ENCODE measurements at places on chromosomes 4 and X. TPM values are rescaled to one million over a fixed set of nuclear protein-coding genes. Genes with fewer than 3 reads are reported as not detected.
A peak's percentile ranks its signal among the peaks of the same experiment; 100 is the strongest.

The PFKFB1 gene
- total RNA-seq: 0.31 TPM

The HDX gene
- 8.3 TPM for total RNA-seq

The TMEM47 gene
- 99.6 TPM for total RNA-seq

The GPR173 gene
- 0.68 TPM for total RNA-seq

The ARHGAP6 gene
- not detected for total RNA-seq

The TCP11X2 gene
- not detected for total RNA-seq

The MAOA gene
- total RNA-seq: 3.3 TPM

The GLOD5 gene
- not detected for total RNA-seq

The DACH2 gene
- not detected for total RNA-seq

The SMIM10L2A gene
- 1.2 TPM for total RNA-seq

DNA sequence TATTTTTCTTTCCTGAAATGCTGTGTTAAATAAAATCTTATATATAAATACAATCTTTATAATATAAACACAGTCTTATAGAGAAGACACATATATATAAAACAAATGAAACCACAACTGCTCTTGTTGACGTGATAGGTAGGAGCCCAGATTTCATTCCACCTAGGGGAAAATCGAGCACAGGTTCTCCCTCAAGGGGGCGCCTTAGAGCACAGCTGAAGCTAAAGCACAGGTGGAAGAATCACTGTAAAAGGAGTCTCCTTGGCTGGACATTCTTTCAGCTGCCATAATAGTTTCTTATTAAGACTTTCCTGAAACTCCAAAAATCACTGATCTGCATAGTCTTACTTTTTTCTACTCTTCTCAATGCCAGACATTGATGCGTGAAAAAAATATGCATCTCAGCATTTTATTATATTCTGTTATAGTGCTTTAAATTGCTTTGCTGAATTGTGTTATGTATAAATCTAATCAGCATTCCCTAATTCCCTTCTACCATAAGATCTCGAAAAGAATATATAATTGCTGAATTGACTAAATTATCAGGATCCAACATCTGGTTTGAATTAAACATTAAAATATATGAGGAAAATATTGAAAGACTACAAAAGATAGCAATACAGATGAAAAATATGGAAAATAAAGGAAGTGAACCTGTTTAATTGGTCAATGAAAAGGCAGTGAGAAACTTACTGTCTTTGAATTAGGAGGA lies 25.5 kb upstream of the RXFP1 start:
- DNase-seq: peak; percentile 48
- H3K4me3 ChIP-seq: no peak overlapping the region
- H3K27me3 ChIP-seq: no peaks in the 10 kb centered on the region
- H3K4me1 ChIP-seq: no peaks in the 10 kb centered on the region
- H3K36me3 ChIP-seq: no peaks in the 10 kb centered on the region
- no peak overlapping the region for H3K27ac ChIP-seq

GRCh38 chrX:40931921-40932320 lies 153.3 kb upstream of the USP9X start:
- H3K4me1 ChIP-seq: peaks cover 31% of the 10 kb centered on the region
- no peak for DNase-seq
- no peak overlapping the region for H3K4me3 ChIP-seq
- H3K27ac ChIP-seq: no peak overlapping the region
- no peaks in the 10 kb centered on the region for H3K27me3 ChIP-seq
- H3K36me3 ChIP-seq: no peaks in the 10 kb centered on the region

DNA sequence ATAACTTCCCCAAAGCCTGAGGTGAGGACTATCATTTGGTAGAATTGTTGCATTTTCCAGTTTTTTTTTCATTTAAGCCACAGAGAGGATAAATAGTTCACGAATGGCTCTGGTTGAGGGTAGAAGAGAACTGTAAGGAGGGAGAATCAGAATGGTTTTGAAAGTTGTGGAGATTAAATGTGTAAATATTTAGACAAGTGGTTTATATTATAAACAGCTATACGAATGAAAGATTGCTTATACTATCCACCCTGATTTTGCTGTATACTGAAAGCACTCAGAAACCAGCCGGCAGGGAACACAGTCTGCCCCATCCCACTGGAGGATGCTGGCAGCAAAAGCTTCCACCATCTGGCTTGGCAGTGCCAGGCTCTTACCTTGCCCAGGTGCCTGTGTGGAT lies 341.1 kb downstream of the RAPGEF2 start:
- H3K4me3 ChIP-seq: no peak overlapping the region
- H3K36me3 ChIP-seq: no peaks in the 10 kb centered on the region
- H3K27ac ChIP-seq: no peak overlapping the region

DNA sequence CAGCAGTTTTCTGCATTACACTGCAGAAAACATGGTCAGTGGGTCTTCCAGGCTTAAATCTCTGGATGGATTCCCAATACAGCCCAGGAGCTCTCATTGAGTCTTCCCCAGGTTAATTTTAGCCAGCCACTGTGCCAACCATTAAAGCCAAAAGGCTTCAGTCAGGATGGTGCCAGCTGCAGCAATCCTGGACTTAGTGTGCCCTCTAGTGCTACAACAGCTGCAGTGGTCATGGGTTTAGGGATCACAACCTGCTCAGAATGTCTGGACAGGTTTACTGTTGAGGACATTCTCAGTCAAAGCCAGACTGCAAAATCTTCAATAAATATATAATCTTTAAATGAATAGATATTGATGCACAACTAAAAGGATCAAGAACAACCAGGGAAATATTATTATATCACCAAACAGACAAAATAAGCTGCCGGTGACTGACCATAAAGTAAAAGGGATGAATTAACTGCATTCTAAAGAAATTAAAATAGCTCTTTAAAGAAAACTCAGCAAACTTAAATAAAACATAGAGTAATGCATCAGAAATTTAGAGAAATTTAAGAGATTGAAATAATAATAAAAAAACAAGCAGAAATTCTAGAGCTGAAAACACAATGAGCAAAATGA lies 639.9 kb downstream of the SPOCK3 start:
- DNase-seq: peak; percentile 41
- H3K4me1 ChIP-seq: no peaks in the 10 kb centered on the region
- no peaks in the 10 kb centered on the region for H3K36me3 ChIP-seq

GRCh38 chr4:98656443-98656842 lies 2.0 kb downstream of the TSPAN5 start:
- H3K36me3 ChIP-seq: peaks cover 17% of the 10 kb centered on the region
- H3K27me3 ChIP-seq: peaks cover 10% of the 10 kb centered on the region
- H3K27ac ChIP-seq: no peak overlapping the region
- no peak for DNase-seq
- peak overlapping the region; percentile 86 for H3K4me3 ChIP-seq

GRCh38 chr4:40305328-40306170 lies 29.6 kb upstream of the CHRNA9 start:
- no peaks in the 10 kb centered on the region for H3K27me3 ChIP-seq
- H3K36me3 ChIP-seq: no peaks in the 10 kb centered on the region
- no peak overlapping the region for H3K27ac ChIP-seq
- no peak overlapping the region for H3K4me3 ChIP-seq
- DNase-seq: no peak

GRCh38 chr4:42391981-42392380 lies 5.3 kb upstream of the SHISA3 start:
- H3K4me3 ChIP-seq: no peak overlapping the region
- no peaks in the 10 kb centered on the region for H3K4me1 ChIP-seq
- H3K36me3 ChIP-seq: no peaks in the 10 kb centered on the region
- no peak for DNase-seq

GRCh38 chrX:51395810-51396728 lies 63.4 kb downstream of the NUDT10 start:
- no peaks in the 10 kb centered on the region for H3K36me3 ChIP-seq
- H3K4me1 ChIP-seq: no peaks in the 10 kb centered on the region
- H3K27ac ChIP-seq: no peak overlapping the region
- H3K27me3 ChIP-seq: no peaks in the 10 kb centered on the region

- H3K36me3 ChIP-seq: no peaks in the 10 kb centered on the region
- H3K4me3 ChIP-seq: no peak overlapping the region
- H3K4me1 ChIP-seq: no peaks in the 10 kb centered on the region
- H3K27me3 ChIP-seq: no peaks in the 10 kb centered on the region
- DNase-seq: no peak
Measured at GRCh38 chr4:40782876-40783275, 33.1 kb downstream of the NSUN7 start.

DNA sequence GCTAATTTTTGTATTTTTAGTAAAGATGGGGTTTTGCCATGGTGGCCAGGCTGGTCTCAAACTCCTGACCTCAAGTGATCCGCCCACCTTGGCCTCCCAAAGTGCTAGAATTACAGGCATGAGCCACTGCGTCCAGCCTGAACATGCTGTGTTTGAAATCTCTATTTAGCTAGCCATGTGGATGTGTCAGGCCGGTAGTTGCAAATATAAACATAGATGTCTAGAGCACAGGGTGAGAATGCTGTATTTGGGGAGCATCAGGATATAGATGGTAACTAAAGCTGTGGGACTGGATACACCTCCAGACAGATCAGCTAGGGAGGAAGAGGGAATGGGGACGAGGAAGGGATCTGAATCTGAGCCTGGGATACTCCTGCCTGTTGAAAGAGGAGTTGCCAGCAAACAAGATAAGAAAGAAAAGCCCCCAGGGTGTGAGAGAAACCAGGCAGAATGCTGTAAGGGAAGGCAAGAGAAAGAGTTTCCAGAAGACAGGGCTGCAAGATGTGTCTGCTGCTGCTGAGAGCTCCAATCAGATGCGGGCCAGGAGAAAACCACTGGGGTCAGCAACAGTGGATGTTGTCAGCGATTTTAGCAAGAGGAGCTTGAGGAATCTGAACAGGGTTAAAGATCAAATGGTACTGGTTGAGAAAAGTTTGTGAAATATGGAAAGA lies 177.4 kb downstream of the PALLD start:
- H3K27me3 ChIP-seq: no peaks in the 10 kb centered on the region
- H3K36me3 ChIP-seq: no peaks in the 10 kb centered on the region
- H3K27ac ChIP-seq: no peak overlapping the region
- H3K4me3 ChIP-seq: no peak overlapping the region
- DNase-seq: no peak

DNA sequence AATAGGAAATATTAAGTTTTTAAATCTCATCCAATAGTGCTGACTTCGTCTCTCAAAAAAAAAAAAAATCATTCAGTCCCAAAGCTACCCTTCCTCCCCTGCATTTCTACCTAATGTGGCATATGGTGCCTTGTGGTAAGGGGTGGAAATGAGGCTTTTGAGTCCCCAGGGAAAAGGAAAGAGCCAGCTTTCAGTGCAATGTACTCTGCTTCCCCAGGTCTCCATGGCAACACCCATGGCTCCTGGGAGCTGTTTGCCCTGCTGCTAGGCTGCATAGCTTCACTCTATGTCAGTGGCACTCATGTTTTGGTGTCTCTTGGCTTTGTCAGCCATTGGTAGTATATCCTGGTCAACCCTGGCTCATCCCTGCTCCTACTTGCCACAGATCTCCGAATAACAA lies 175.9 kb downstream of the SLC39A8 start:
- H3K4me1 ChIP-seq: no peaks in the 10 kb centered on the region
- H3K27ac ChIP-seq: no peak overlapping the region

- no peaks in the 10 kb centered on the region for H3K27me3 ChIP-seq
- DNase-seq: no peak
- H3K4me3 ChIP-seq: no peak overlapping the region
Measured at GRCh38 chrX:37712458-37712857, 26.9 kb downstream of the XK start.

- no peak overlapping the region for H3K27ac ChIP-seq
- H3K4me3 ChIP-seq: no peak overlapping the region
- DNase-seq: no peak
- H3K27me3 ChIP-seq: no peaks in the 10 kb centered on the region
- H3K36me3 ChIP-seq: peaks cover 12% of the 10 kb centered on the region
Measured at GRCh38 chr4:78528327-78528726, 23.2 kb upstream of the ANXA3 start.

GRCh38 chr4:7662507-7662846 lies 227.7 kb upstream of the PSAPL1 start:
- H3K4me1 ChIP-seq: no peaks in the 10 kb centered on the region
- H3K36me3 ChIP-seq: no peaks in the 10 kb centered on the region
- DNase-seq: no peak
- no peak overlapping the region for H3K4me3 ChIP-seq
- no peak overlapping the region for H3K27ac ChIP-seq

GRCh38 chr4:184397516-184398163 lies 76.7 kb downstream of the IRF2 start:
- no peak for DNase-seq
- peaks cover 13% of the 10 kb centered on the region for H3K36me3 ChIP-seq
- H3K4me3 ChIP-seq: no peak overlapping the region
- no peaks in the 10 kb centered on the region for H3K27me3 ChIP-seq

DNA sequence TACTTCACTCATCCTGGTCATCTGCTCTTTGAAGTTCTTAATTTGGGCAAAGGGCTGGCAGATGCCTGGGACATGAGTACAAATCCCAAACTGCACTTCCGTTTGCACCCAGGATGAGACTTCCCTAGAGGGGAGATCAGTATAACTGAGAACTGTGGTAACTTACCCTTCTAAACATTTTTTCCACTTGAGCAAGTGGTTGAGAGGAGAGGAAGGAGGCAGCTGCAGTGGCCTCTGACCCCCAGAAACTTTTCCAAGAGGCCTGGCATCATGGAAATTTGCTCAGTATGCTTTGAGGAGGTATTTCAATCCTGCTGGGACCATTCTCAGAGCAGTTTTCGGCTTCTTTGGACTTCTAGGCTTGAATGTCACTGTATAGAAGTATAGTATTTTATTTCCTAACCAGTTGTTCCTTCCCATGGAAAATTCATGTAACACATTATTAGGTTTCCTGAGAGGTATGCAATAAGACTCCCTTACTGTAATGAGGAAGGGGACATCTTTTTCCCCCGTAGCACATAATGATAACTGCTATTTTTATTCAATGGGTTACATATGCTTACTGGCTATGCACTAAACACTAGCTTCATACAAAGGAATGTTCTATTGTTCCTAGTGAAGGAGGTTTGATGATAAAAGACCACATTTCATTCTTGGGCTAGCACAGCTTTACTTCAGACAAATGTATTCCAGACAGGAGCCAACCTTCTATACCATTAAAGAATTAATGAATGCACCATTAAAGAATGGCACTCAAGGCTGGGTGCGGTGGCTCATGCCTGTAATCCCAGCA lies 129.3 kb downstream of the SHROOM3 start:
- H3K27ac ChIP-seq: peak overlapping the region; percentile 91
- no peak overlapping the region for H3K4me3 ChIP-seq
- H3K36me3 ChIP-seq: no peaks in the 10 kb centered on the region
- no peak for DNase-seq
- peaks cover 53% of the 10 kb centered on the region for H3K4me1 ChIP-seq

GRCh38 chr4:123166023-123166422 lies 230.6 kb upstream of the SPRY1 start:
- no peaks in the 10 kb centered on the region for H3K4me1 ChIP-seq
- no peaks in the 10 kb centered on the region for H3K36me3 ChIP-seq
- no peaks in the 10 kb centered on the region for H3K27me3 ChIP-seq
- no peak overlapping the region for H3K27ac ChIP-seq
- no peak for DNase-seq

GRCh38 chr4:180060159-180060889 lies 2182.9 kb upstream of the TENM3 start:
- no peaks in the 10 kb centered on the region for H3K4me1 ChIP-seq
- no peak overlapping the region for H3K27ac ChIP-seq
- no peak overlapping the region for H3K4me3 ChIP-seq
- H3K36me3 ChIP-seq: peaks cover 22% of the 10 kb centered on the region
- no peaks in the 10 kb centered on the region for H3K27me3 ChIP-seq

DNA sequence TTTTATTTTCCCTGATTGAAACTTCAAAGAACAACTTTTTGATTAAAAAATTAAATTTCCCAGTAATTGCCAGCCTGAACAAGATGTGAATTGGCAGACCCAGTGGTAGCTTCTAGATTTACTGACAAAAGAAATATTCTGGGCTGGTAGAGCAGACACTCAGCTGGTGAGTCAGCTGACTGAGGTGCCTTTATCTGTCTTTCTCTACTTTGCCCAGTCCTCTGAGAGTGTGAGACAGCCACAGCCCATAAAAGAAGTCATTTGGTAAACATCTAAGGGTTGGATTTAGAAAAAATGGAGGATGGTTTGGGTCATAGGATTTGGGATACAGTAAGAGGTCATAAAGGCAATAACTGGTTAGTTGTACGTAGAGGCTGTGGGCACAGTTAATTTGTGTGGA lies 54.5 kb downstream of the CCSER1 start:
- H3K27ac ChIP-seq: peak overlapping the region; percentile 72
- no peaks in the 10 kb centered on the region for H3K36me3 ChIP-seq
- H3K4me3 ChIP-seq: no peak overlapping the region

Data from Calu3 (cell line).